Cortex of kidney (tissue), 1 donor: ENCODE measurements at places on chromosomes 5 and 9.

- DNase-seq = no peak
These were observed 84.3 kb downstream of the MED27 start for GRCh38 chr9:131995382-131995781.

DNA sequence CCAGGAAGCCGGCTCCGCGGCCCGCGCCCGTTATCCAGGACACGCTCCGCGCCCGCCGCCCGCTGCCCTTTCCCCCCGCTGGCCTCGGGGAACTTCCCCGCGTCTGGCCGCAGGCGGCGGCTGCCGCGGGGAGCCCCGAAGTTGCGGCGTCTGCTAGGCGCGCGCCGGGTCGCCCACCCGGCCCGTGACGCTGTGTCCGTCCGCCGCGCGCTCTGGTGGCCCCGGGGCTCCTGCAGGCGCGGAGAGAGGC lies 621 bp upstream of the GCNT4 start:
- DNase-seq = no peak

DNA sequence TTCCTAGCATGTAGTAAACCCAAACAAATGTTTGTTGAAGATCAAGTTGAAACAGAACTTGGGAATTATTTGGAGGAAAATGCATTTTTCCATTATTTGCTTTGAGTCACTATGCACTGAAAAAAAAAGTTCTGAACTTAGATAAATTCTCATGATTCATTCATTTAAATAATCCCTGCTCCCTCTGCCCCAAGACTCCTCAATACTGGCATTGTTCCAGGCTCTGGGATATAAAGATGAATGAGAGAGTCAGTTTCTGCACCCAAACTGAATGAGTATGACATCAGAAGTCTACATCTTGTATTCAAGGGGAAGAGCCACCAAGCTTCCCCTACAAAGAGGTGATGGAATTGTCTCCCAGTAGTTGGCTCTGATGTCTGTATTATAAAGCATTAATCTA lies 123.9 kb downstream of the SEC61B start:
- no peak for DNase-seq

GRCh38 chr5:117809251-117809650 lies 1179.1 kb downstream of the DTWD2 start:
- DNase-seq = no peak

GRCh38 chr9:70117835-70118319 lies 74.2 kb downstream of the MAMDC2 start:
- no peak for DNase-seq

DNA sequence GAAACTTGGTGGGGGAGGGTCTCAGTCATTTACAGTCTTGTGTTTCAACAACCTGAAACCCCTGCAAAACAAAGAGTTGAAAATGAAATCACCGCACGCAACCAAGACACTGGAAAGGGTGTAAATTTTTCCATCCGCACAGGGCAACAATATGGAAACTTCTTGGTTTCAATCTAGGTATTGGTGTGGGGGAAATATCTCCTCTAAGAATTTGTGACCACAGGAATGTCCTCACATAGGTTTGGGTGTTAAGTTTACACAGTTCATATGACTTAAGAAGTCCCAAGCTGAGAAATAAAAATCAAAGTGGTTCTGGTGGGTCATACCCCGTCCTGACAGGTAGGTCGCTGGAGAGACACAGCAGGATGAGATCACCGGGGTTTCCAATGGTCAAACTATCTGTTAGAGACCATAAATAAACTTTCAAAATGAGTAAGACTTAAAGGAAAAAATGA lies 51.9 kb upstream of the PIP5K1B start:
- no peak for DNase-seq

- no peak for DNase-seq
These were observed 7.4 kb downstream of the CCDC187 start for GRCh38 chr9:136296434-136297015.

DNA sequence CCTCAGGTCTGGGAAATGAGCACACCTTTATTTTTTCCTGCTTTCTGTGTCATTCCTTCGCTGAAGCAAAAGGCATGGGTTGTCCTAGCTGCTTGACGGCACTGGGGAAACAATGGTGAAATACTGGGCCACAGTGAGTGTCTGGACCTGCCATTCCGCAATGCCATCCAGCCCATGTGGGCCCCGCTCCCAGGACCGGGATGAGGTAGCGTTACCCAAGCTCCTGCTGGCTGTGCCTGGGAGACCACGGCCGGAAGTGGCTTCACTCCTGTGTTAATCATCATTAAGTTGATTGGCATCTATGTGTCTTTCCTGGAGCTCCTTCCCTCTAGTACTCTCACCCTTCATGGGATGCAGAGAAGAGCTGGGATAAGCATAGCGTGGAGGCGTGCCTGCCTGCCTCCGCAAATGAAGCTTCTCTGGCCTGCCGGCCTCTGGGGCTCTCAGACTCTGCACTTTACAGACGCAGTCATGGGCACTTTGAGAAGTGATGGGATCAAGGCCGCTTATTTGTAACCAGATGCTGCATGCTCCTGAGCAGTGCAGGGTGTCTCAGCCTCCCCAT lies 16.5 kb upstream of the SMIM32 start:
- DNase-seq = no peak

DNA sequence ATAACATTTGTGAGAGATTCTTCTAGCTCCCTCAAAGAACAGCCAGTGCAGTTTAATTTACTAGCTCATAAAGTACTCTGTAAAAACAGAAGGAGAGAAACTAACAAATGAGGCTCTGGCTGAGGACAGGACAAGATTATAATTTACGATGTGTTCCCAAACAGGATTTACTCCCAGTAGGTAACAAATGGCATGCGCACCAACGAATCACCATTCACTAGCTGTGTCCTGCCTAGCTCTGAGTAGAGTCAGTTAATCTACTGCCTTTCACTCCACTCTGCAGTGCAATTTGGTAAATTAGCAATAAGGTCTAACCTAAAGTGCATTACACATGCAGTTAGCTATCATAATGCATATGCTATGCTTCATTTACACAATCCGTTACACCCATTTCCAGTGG lies 497.4 kb upstream of the CCNG1 start:
- DNase-seq = no peak

GRCh38 chr5:146633323-146633764 lies 117.4 kb upstream of the GPR151 start:
- no peak for DNase-seq
